ENCODE measurements at places on chromosomes 3 and 15.

GRCh38 chr15:93121973-93122910 lies 33.2 kb upstream of the RGMA start:
- no peak for DNase-seq

GRCh38 chr3:141305436-141305835 lies 62.9 kb upstream of the ZBTB38 start:
- DNase-seq, result no peak

DNA sequence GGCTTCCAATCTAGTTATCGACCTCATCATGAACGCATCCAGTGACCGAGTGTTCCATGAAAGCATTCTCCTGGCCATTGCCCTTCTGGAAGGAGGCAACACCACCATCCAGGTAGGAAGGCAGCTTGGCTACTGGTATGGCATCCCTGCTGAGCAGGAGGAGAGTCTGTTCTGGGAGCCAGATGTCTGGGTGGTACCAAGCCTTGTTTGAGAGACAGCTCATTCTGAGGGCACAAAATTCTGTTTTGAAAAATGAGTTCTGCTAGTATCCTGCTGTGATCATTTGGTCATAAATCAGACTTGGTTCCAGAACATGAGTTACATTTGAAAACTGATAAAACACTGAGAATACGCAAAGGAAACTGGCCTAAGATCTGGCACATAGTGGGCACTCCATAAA lies 242.1 kb downstream of the ITPR1 start:
- DNase-seq, result no peak

DNA sequence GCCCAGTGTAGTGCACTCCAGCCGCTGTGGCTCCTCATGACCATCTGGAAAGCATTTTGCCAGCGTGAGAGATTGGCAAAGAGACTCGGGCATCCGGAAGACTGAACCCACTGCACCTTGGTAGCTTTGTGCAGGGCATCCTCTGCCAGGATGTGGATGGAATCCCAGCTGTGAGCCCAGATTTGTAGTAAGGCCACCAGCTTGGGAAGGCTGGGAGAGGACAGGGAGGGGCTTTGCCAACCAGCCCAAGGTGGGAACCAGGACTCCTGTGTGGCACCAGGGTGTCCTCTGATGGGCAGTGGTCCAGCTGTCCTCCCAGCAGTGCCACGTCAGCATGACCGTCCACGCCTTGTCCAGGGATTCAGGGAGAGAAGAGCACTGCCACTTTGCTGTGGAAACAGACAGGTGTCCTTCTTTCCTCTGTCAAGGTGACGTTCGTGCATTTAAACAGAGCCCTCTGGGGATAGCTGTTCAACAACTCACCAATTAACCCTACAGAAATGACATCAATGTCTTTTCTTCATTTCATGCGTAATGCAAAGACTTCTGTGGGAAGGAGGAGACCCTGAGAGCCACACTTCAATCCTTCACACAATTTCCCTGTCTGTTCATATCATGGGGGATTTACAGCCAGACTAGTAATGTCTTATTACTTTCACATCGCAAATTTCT lies 19.1 kb downstream of the KLF15 start:
- no peak for DNase-seq

DNA sequence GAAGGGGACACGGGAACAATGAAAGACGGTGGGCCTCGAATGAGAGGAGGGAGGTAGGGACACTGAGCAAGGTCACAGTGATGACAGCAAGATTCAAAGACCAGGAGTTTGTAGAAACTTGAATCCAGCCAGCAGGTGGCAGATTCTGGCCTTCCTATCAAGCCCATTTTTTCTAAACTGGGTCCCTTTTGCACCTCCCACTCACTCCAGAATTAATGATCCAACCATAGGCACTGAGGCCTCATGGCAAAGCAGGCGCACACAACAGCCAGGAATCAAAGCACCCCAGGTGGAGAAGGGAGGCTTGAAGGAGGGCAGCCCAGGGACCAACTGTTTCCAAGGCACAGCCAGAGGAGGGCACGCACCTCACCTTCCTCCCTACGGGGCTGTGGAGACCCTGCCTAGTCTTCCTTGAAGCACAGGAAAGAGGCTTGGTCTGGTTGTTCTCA lies 90.2 kb downstream of the ANP32A start:
- DNase-seq, result no peak

DNA sequence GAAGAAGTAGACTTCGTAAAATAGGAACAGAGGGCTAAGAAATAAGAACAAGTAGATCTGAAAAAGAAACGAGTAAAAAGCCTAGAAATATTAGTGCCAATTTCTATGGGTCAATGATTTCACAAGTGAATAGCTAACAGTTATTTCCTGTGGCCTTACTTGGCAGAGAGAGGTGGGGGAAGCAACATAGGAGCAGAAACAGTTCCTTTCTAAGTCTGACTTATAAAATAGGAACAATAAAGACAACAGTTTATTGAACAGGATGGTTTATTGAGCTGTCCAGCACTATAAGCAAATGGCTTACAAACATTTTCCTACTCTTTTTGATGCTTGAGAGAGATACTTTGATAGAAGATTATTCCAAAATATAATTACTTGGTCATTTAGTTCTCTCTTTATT lies 37.9 kb downstream of the AGTR1 start:
- no peak for DNase-seq

- no peak for DNase-seq
These were observed 23.1 kb downstream of the CCNL1 start for GRCh38 chr3:157136647-157137387.

DNA sequence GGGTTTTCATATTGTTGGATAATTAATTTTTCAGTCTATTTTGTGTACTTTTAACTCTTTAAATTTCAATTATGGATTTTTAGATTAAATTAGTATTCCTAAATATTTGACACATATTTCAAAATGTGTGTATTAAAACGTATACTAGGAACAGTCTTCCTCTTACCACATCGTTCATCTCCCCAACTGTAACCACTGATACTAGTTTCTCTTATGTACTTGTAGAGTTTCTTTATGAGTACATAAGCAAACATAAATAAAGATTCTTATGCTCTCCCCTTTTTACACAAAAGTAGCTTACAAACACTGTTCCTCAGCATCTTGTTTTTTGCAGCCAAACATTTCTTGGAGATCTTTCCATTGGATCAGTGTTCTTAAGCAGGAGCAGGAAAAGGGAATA lies 45.9 kb downstream of the CMSS1 start:
- no peak for DNase-seq

DNA sequence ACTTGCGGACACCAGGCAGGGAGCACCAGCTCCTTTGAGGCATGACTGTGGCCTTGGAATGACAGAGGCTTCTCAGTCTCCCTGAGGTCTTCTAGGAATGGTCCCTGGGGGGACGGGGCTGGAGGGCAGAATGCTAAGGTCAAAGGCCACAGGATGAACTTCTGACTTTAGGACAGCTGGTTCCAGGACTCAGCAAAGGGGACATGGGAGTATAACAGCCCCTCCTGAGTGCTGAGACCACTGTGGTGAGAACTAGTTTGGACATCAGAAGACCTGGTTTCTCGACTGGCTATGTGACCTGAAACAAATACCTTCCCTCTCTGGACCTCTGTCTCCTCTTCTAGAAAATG lies 17.8 kb downstream of the ITGA11 start:
- no peak for DNase-seq

- no peak for DNase-seq
These were observed 105.9 kb upstream of the AGBL1 start for GRCh38 chr15:85973584-85974347.

- no peak for DNase-seq
These were observed 66.0 kb upstream of the ARL8B start for GRCh38 chr3:5056111-5056391.

DNA sequence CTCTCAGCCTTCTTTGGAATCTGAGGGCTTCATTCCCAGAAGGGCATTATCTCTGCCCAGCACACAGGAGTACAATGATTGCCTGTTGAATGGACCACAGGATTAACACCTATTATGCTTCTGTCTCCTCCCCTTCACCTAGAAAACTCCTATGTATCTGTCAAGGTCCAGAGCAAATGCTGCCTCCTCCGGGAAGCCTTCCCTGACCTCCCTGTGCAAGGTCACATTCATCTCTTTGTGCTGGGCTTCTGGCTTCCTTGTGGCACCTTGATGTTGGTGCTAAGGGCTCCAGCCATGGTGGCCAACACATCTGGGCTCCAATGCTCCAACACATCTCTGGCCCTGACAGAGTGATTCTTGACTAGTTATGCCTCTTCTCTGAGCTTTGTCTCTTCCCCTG lies 49.9 kb upstream of the ATP2B2 start:
- DNase-seq, result no peak

DNA sequence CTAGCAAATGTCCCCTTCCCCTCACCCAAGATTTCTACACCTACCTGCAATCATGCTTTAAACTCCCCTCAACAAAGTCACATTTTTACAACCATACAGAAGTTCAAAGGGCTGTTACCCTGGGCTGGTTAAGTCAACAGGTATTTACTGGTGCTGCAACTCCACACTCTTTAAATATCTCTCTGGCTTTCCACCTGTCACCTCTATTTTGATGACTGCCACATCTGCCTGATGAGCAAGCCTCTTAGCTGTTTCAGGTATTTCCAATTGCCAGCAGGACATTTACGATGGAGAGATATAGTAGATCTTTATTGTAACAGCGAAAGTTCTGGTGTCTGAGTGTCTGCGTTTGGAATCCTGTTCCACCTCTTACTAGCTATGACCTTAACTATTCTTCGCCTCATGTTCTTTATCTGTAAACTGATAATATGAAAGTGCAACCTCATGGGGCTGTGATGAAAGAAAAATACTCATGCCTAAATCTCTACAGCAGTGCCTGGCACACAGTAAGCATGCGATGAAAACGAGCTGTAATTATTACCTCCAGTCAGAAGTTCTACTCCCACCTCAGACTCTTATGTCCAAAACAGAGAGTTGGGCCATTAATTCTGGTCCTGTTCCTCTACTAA lies 44.2 kb upstream of the TPM1 start:
- no peak for DNase-seq

DNA sequence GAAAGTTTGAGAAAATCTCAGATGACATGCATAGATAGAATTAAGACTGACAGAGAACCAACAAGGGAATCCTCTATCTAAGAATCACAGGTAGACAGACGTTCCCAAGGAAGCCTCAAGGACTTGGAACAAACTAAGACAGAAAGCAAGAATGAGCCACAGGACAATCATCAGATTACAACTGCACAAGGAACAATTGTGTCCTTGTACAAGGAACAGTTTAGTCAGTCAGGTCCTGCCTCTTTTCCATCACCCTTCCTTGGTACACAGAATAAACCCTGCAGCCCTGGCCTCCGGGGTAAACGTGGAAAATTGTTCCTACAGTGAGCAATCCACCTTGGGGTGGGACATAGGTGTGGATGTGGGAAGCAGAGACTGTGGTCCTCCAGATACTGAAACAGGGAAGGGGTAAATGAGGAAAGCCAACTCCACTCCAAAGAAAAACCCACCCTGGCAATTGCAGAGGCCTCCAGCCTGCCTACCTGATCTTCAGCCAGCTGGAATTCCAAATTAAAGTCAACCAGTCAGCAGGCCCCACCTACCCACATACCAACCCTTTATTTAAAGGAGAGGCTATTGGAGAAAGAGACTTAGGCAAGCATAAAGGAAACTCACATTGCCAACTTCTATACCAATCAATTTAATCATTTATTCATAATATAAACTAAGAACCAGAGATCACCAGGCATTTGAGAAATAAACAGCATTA lies 73.4 kb downstream of the ULK4 start:
- DNase-seq, result no peak

DNA sequence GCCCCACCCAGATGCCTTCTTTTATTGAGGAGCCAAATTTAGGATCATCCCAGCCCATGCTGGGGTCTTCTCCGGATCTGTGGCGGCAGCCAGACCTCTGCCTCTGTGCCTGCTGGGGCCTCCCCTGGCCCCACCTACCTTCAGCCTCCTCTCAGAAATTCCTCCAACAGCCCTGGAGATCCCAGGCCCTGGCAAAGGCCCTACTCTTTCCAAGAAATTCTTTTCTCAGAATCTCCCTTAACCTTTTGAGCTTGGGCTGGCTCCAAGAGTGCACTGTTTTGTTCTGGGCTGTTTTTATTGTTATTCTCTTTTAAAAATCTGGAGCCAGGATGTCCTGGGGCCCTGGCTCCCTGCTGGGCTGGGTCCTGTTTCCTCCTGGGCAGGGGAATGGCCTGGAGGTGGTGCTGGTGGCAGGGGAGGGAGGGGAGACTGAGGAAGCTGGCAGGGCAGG lies 57.8 kb downstream of the GRIP2 start:
- DNase-seq, result no peak

DNA sequence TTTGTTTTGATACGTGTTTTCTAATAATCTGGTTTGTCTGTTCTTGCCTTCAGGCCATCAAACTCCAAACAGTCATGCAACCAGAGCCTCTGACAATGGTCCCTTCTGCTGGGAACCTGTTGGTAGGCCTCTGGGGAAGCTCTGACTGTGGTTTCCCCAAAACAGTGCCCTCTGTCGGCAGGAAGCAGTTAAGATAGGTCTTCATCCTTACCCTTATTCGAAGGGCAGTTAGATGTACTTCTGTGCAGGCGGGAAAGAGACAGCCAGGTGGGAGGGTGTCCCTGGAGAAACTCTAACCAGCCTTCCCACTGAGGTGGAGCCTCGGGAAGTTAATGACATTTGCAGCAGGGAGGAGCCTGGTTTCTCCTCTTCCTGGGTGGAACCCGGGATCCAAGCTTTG lies 81.6 kb upstream of the CHMP2B start:
- DNase-seq, result peak; percentile 21

- DNase-seq, result no peak
These were observed 213.1 kb downstream of the FGF12 start for GRCh38 chr3:192514081-192514753.

GRCh38 chr3:155494332-155494731 lies 200.8 kb upstream of the STRIT1 start:
- DNase-seq, result no peak

DNA sequence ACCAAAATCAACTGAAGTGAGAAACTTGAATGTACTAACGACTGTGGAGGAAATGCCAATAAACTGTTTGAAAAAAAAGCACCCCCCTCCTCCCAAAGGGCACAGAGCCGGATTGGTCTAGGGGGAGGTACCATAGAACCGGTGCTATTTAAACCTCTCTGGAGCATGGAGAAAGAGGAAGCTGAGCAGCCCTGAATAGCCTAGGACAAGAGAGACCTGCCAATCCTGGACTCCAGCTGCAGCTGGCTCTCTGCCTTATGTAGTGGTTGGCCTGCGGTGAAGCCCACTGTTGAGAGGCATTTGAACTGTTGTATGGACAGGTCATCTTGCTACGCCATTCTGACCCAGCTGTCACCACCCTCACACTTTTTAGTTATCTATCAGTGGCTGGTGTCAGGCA lies 1.5 kb upstream of the SH3GL3 start:
- no peak for DNase-seq

- no peak for DNase-seq
These were observed 182.4 kb upstream of the DPH6 start for GRCh38 chr15:35728219-35728940.

DNA sequence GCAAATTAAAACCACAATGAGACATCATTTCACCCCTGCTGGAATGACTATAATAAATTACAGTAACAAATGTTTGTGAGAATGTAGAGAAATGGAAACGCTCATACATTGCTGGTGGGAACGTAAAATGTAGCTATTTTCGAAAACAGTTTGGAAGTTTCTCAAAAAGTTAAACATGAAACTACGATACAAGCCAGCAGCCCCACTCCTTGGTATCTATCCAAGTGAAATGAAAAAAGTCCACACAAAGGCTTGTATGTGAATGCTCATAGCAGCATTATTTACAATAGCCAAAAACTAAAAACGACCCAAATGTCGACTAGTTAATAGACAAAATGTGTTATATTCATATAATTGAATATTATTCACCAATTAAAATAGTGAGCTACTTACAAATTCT lies 22.9 kb upstream of the CFAP20DC start:
- DNase-seq, result no peak
